Neural crest cell (in vitro differentiated cells): ENCODE measurements at places on chromosomes 6 and 20.

DNA sequence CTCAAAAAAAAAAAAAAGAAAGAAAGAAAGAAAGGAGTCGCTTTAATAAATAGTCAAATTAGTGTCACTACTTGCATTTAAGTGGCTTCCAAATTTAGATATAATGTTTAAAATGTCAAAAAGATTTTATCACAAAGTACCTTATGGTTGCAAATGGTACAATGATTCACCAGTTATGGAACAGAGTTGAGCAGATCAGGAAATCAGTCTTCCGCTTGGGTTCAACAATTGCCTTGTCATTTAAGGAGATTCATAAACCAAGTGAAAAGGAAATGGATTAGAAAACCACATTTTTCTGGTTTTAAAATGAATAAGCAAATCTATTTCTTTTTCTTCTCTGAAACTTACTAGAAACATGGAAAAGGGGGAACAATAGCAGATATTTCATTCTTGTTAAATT, 94.8 kb upstream of the PTPRT start:
- DNase-seq = no peak

- no peak for DNase-seq
Measured at GRCh38 chr20:3248993-3249347, 10.0 kb upstream of the SLC4A11 start.

DNA sequence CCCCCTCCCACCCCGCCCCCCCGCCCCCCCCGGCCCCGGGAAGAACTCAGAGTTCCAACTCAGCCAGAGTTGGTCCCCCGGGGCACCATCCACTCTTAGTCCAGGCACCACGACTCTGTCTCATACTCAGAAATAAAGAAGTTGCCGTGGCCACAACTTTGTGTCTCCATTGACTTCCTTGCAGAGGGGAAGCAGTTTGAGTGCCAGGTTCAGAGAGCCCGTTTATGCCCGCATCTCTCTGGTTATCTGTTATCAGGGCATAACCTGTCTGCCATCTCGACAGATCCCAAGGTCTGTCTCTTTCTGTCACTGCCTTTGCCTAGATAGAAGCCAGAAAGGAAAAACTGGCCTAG, 605 bp downstream of the CDC5L start:
- no peak for DNase-seq

- DNase-seq = no peak
Measured at GRCh38 chr6:169906688-169907418, 155.4 kb downstream of the ERMARD start.

GRCh38 chr6:116928677-116929076, 51.6 kb downstream of the RFX6 start:
- DNase-seq = no peak

- DNase-seq = no peak
Measured at GRCh38 chr6:116530436-116530835, 15.0 kb downstream of the TRAPPC3L start.

- no peak for DNase-seq
Measured at GRCh38 chr6:91678679-91679446, 1092.0 kb upstream of the MAP3K7 start.

- no peak for DNase-seq
Measured at GRCh38 chr20:32227744-32228688, 20.3 kb downstream of the POFUT1 start.

GRCh38 chr6:39933669-39934130, 562 bp downstream of the MOCS1 start:
- no peak for DNase-seq

DNA sequence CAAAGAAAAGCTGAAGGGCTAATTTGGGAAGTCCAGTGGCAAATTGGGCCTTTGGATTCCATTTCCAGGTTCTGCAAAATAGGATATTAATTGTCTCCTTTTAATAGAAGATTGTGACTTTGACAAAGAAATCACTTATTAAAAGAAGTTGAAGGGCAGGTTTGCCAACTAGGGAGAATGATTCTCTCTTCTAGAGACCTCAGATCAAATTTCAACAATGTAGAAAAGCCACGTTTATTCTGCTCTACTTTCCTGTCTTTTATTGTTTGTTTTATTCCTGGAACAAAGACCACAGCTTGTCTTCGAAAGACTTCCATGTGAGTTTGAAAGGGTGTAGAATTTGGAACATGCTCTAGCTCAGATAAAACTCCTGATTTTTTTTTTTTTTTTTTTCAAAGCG, 65.5 kb upstream of the PRL start:
- DNase-seq = no peak

GRCh38 chr6:19994909-19995308, 157.7 kb downstream of the ID4 start:
- no peak for DNase-seq

GRCh38 chr20:50916934-50917333, 14.3 kb downstream of the ADNP start:
- DNase-seq = no peak

DNA sequence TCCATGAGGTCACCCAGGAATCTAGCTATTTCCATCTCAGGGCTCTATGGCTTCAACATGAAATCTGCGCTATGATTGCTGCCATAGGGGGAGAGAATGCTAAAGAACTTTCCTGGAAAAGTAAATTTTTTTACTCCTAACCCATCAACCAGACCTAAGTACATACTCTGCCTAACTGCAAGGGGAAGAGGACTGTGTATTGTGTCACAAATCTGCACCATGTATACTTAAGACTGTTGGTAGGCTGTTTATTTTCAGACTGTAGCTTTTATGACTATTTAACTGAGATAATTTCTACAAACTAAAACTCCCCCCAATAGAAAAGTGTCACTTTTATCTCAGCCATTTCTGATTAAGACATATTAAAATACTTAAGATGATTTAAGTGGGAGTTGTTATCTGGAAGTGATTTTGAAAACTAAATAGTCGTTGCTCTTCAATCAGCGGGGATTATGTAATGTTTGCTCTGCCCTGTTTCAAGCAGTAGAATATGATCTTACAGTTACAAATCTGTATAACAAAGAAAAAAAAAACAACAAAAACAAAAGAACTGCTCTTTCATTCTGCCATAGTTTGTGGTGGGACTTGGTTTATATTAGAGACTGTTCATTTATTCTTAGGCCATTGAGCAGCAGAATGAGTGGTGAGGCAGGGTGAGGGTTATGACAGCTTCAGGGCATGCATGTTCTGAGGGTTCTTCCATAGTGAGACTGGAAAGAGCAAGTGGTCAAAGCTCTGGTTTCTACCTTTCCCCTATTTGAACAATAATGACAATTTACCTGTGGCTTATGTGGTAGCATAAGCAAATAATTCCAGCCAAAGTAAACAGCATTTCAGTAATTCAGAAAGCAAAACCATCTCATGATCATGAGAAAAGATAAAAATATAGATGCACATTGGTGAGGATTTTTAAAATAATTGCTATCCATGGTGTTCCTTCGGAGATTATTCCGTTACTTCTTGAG, 126.3 kb upstream of the CEP162 start:
- no peak for DNase-seq

DNA sequence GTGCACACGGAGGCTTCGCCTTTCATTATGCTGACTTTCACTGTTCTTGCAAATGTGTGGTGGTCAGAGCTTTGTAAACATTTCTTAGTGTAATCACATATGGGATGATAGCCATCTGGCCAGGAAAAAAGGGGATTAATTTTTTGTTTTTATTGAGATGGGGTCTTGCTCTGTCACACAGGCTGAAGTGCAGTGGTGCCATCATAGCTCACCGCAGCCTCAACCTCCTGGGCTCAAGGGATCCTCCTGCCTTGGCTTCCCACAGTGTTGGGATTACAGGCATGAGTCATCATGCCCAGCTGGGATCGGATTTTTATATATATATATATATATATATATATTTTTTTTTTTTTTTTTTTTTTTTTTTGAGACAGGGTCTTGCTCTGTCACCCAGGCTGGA, 11.0 kb upstream of the TIAM2 start:
- DNase-seq = no peak

DNA sequence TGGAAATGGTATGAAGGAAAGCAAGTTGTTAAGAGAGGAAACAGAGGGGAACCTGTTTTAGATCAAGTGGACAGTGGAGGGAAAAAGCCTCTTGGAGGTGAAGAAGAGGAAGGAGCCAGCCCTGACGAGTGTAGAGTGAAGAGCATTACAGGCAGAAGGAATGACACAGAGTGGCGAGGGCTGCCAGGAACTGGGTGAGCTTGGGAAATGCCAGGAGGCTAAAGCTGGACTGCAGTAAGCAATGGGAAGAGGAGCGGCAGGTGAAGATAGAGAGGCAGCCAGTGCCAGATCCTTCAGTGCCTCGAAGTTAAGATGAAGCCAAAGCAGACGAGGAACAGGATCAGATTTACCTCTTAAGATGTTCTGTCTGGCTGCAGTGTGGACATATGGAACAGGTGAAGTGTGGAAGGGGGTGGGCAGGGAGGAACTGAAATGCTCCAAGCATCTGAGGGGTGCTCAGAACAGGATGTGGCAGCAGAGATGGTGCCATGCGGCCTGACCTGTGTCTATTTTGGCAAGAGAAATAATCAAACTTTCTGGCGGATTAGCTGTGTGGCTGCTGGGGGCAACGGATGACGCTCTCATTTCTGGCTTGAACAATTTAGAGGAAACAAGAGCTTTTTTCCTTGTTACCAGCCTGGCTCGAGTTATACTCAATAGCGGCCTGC, 748.4 kb downstream of the PTPRT start:
- no peak for DNase-seq

- no peak for DNase-seq
Measured at GRCh38 chr6:54448617-54449016, 140.4 kb downstream of the TINAG start.

- no peak for DNase-seq
Measured at GRCh38 chr6:2454180-2454579, 208.8 kb upstream of the GMDS start.

- no peak for DNase-seq
Measured at GRCh38 chr6:92979281-92979680, 440.1 kb downstream of the EPHA7 start.

DNA sequence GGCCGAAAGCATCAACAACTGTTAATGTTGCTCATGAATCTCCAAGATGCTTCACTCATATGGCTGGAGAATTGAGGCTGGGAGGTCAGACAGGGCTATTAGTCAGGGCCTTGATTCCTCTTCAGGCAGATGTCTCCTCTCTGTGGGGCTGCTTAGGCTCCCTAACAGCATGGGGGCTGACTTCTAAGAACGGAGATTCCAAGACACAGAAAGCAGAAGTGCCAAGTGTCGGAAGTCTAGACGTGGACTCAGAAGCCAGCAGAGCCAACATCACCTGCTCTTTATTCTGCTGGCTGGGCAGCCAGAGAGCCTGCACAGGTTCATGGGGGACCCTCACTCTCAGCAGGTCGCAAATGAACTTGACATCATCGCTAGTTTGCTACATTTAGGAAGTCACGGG, 279.8 kb downstream of the CDH26 start:
- DNase-seq = no peak

DNA sequence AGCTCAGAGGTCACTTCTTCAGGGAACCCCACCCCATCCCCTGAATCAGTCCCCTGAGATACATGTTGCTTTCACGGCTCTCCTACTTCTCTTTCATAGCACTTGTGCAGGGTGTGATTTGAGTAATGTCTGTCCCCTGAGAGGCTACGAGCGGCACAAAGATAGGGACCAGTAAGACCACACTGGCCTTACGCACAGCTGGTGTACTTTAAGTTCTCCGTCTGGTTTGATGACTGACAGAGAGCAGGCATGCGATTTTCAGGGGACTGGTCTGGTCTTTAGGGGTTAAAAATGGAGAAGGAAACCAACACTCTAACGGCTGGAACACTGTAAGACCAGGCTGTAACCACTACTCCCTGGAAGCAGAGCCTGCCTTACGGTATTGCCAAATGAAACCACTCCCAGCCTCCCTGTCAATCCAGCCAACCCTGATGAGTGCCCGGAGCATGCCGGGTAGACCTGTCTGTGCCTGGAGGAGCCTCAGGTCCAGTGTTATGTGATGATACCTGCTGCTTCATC, 47.1 kb downstream of the ELMO2 start:
- DNase-seq = no peak

DNA sequence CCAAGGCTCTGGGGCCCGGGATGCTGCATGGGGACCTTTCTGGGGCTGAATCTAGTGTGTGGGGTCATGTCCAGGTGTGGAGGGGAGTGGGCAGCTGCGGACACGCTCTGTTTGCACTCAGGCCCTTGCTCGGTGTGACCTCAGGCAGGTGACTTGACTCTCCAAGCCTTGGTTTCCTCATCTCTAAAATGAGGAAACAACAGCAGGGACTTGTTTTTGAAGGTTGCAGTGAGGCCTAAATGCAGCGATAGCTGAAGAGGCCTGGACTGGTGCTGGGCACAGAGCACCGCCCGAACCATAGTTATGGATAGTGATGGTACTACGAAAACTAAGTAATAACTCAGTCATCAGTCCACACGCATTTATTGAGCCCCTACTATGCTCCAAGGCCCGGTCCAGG, 91.8 kb downstream of the NOL4L start:
- DNase-seq = no peak

- DNase-seq = no peak
Measured at GRCh38 chr6:116500969-116501433, 10.4 kb upstream of the CALHM5 start.

DNA sequence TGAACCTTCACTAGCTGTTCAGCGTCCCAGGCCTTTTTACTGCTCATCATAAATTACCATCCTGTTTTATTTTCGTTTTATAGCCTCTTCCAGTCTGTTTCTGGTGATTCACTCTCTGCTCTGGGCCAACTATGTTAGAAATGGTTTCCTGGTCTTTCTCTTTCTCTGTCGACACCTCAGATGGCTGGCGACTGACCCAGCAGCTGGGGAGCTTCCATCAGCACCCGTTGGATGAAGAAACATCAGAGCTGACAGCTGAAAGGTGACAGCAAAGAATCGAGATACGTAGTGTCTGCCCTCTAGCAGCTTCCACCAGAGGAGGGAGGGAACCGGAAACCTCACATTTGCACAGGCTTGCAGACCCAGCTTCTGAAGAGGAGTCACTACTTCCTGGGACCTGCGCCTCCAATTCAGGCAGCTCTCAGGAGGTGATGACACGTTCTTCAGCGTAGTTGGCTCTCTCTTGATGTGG, 82.9 kb upstream of the MLN start:
- DNase-seq = no peak

GRCh38 chr20:41927655-41928054, 309.5 kb upstream of the CHD6 start:
- DNase-seq = no peak

GRCh38 chr20:12111431-12112088, 193.9 kb downstream of the BTBD3 start:
- no peak for DNase-seq

DNA sequence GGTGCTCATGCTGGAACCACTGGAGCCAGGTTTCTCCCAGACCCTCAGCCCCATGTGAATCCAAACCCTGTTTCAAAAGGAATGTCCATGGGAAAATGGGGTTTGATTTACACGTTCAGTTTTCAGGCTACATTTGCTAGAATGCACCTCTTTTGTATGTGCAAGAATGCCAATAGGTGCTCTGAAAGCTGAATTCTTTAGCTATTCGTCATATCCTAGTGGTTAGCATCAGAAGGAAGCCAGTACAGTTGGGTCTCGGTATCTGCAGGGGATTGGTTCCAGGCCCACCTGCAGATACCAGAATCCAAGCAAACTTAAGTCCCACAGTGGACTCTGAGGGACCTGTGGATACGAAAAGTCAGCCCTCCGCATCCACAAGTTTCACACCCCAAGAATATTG, 93.4 kb downstream of the UST start:
- no peak for DNase-seq

GRCh38 chr6:37965964-37966676, 146.6 kb downstream of the ZFAND3 start:
- no peak for DNase-seq

- no peak for DNase-seq
Measured at GRCh38 chr6:76694795-76695194, 622.3 kb upstream of the IMPG1 start.

- DNase-seq = no peak
Measured at GRCh38 chr6:156379392-156380289, 397.5 kb upstream of the ARID1B start.
